ENCODE measurements at places on chromosomes 11 and 22. TPM values are rescaled to one million over a fixed set of nuclear protein-coding genes. Genes with fewer than 3 reads are reported as not detected.

- DNase-seq, result no peak
Observed at GRCh38 chr11:41050791-41051190, 408.7 kb downstream of the LRRC4C start.

The MS4A8 gene
- not detected for total RNA-seq

The SF1 gene
- 170 TPM for total RNA-seq

The P2RX6 gene
- 1.1 TPM for total RNA-seq

GRCh38 chr11:46335890-46336562 lies 11.2 kb upstream of the DGKZ start:
- peak; percentile 39 for DNase-seq

- DNase-seq, result no peak
Observed at GRCh38 chr22:42945736-42946135, 69.2 kb downstream of the PACSIN2 start.

- DNase-seq, result peak; percentile 76
Observed at GRCh38 chr11:115251126-115251525, 253.1 kb downstream of the CADM1 start.

DNA sequence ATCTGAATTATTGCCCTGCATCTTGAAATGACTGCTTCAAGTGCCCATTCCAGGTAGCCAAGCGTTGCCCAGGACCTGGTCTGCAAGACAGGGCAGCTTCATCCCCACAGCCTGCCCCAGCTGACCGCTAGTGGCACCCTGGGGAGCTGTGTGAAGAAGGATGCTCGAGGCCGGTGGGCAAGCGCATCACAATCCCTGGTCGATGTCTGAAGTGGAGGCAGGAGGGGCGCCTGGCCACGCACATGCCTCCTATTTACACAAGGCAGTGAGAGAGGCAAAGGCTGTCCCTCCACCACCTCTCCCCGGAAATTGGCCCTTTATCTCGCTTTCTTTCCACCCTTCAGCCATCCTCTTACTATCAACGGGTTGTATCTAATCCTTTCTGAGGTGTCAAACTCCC lies 28.1 kb upstream of the PHF21A start:
- DNase-seq, result no peak

The TRIM64C gene
- not detected for total RNA-seq

DNA sequence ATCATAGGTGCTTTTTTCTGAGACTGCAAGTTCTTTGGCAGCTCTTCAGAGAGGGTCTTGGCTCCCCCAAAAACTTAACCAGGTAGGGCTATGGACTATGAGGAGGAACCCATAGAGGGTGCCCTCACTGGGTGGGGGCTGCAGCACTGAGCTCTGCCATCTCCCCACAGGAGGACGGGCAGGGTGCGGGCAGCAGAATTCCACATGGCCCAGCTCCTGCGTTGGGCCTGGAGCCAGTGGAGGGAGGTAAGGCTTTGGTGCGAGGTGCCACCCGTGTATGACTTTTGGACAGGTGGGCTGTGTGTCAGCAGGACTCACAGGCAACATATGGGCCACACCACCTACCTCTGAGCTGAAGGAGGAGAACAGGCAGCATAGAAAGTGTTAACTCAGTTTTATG lies 58.4 kb downstream of the PISD start:
- peak; percentile 65 for DNase-seq

DNA sequence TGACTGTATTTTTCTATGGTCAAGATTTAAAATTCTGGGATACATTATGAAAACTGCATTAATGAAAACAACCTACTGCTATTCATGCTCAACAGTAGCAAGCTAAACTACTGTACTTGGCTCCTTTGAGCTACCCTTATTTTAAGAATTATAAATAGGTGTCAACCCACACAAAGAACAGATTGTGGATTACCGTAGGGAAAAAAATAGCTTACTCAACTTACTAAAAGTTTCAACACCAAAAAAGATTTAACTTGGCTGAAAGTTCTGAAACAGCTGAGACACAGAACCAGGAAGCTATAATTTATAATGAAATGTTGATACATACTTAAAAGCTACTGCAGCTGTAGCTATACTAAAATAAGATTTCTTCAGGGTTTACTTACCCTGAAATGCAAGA lies 10.1 kb downstream of the LIN7C start:
- no peak for DNase-seq

- no peak for DNase-seq
Observed at GRCh38 chr11:85772695-85773094, 38.2 kb downstream of the SYTL2 start.

DNA sequence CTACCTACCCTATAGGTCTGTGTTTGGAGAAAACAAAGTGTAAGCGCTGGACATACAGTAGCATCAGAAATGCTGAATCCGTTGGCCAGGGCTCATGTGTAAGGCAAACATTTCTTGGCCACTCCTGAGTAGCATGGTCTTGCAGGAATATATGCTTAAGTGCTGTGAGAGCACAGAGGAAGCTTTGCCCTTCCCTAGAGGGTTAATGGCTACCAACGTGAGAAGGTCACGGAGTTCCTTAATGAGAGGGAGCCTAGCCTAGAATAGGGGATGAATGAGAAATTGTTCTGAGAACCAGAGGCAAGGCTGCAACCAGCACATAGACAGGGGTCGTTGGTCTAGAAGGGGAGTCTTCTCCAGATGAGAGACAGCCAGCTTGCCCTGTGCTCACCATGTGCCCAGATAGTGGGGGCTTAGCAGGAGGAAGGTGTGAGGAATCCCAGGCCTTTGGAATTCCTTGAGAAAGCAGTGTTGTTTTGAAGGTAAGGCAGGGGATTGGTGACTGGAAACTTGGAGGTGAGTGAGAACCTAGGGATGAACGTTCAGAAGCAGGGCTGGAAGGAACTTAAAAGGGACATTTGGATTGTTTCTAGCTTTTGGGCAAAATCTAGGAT lies 29.5 kb downstream of the RCOR2 start:
- no peak for DNase-seq

The AIFM3 gene
- total RNA-seq, result 130 TPM

The SLC6A5 gene
- total RNA-seq, result not detected

DNA sequence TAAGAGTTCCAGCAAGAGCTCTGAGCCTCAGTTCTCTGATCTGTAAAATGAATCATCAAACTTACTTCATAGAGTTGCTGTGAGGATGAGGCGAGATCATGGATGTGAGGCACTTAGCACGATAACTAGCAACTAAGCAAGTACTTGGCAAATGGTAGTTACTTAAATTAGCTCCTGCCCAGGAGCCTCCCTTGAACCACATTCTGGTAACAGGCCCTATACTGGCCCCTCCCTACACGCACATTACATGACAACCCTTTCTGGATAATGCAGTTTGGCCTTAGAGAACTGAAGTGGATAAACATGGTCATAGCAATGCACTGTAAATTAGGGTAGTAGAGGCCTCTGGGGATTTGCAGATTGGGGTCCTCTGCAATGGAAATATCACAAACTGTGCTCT lies 187.4 kb upstream of the NARS2 start:
- DNase-seq, result no peak

DNA sequence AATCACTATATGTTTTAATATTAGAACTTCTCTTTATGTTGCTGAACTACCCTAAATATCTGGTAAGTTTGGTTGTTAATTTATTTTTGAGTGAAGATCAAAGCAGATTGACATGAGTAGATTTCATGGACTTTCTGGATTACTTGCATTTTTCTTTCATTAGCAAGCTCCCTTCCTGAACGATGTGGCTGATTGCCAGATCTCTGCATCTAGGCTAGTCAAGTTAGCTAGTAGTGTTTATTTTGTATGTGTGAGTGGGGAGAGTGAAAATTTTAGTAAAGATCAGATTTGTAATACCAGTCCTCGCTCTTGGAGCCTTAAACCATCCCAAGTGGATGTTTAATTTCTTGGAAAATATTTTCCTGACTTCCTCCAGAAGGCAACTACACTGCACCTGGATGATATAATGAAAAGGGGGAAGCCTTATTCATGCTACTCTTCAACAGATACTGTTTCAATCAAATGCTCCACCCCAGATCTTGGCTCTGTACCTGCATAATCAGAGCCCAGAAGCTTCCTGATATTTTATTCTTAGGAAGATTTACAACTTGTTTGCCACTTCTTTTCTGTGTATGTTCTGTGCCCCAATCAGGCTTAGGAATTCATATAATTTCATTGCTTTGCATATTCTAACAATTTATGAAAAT lies 143.2 kb upstream of the GRIA4 start:
- DNase-seq, result no peak

DNA sequence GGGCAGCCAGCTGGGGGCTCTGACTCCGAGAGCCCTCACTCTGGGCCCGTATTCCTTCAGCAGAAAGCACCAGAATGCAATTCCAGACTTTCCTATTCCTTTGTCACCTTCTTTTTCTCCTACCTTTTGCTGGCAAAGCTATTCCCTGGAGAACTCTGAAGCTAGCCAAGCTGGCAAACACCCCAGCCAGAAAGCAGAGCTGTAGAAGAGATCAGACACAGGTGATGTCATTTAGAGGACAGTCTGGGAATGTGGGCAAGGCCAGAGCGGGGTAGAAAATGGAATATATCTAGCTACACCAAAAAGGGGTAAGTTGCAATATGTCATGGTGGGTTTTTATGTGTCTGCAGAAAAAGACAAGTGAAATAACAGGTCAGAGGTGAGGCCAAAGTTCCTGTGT lies 205.1 kb downstream of the NXPE2 start:
- peak; percentile 76 for DNase-seq

GRCh38 chr22:47601666-47602065 lies 839.2 kb downstream of the TBC1D22A start:
- DNase-seq, result no peak

DNA sequence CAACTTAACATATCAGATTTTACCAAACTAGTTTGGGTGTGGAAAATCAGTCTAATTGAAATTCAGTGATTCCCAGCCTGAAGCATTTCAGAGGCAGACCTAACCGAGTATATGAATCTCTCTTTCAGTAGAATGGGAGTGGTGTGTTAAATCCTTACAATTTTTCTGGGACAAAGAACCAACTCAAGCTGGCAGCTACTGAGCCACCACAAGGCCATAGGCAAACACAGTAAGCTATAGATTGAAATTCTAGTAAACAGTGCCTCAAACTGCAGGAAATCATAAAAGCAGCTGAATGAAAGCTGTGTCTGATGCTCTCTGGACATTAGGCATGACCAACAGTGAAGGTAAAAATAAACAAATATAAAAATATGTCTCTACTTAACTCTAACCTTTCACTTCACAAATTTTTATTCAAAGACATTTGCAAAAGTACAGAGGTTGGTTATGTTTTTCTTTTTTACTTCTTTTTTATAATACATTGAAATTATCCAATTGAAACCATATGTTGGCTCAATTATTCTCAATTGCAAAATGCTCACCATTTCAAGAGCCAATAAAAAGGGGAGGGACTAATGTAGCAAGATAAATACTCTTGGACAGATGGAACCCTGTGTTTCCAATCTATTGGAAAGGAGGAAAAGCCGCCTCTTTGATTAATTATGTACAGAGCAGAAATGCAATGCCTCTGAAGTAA lies 35.8 kb upstream of the FIBIN start:
- no peak for DNase-seq

The HSPB2 gene
- total RNA-seq, result 30.6 TPM

GRCh38 chr11:93166862-93167261 lies 30.9 kb downstream of the SLC36A4 start:
- no peak for DNase-seq

GRCh38 chr11:123404676-123405075 lies 25.4 kb upstream of the GRAMD1B start:
- peak; percentile 34 for DNase-seq

DNA sequence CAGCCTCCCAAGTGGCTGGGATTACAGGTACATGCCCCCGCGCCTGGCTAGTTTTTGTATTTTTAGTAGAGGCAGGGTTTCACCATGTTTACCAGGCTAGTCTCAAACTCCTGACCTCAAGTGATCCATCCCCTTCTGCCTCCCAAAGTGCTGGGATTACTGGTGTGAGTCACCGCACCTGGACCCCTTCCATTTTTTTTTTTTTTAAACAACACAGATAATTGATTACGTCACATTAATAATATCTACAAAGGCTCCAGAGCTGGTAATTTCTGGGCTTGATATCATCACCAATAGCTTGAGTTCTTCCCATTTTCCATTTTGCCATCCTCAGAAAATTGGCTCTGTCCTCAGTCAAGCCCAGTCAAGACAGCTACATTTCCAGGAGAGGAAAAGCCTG lies 7.2 kb downstream of the TTLL1 start:
- no peak for DNase-seq

The PLEKHB1 gene
- 18.0 TPM for total RNA-seq

The MFRP gene
- 0.25 TPM for total RNA-seq

DNA sequence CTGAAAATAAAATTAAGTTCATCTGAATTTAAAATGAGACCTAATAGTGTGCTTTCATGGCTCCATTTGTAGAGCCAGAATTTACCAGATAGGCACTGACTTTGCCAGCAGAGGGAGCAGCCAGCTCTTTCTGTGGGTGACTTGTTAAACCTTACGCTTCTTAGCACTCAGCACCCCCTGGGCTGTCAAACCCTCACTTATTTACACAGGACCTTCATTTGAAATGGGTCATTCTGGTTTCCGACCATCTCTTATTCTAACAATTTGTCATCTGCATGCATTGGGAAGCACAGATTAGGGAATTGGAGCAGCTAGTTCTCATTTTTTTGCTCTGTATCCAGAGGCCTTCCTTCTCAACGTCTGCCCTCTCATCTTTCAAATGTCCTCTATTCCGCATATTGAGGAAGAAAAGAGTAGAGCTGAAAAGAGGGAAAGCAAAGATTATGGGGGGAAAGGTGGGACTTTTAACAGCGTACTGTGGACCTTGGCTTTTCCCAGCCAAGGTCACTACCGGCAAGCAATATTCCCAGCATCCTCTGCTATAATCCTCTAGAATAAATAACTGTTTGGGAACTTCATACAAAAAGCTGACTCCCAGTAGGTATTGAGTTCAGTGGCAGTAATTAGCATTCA lies 3.1 kb downstream of the ASRGL1 start:
- peak; percentile 91 for DNase-seq

The MUC15 gene
- total RNA-seq, result not detected

DNA sequence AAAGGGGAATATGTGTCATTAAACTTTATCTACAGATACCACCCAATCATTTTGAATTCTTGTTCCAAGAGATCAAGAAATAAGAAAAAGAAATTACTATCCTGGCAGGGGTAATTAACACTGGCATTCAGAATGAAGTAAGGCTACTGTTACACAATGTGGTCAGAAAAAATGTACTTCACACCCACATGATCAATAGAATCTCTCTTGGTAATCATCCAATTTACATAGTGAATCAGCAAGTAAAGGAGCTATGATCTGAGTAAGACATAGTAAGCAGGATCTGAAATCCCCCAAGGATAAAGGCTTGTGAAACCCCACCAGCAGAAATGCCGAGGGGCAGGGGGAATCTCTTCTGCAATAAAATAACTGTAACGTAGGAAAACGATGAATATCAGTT lies 466.5 kb downstream of the FAM181B start:
- DNase-seq, result no peak

GRCh38 chr11:109197656-109198055 lies 224.3 kb upstream of the C11orf87 start:
- no peak for DNase-seq

- peak; percentile 49 for DNase-seq
Observed at GRCh38 chr11:83836883-83837654, 550.9 kb upstream of the CCDC90B start.

- DNase-seq, result peak; percentile 89
Observed at GRCh38 chr22:50620593-50621355, 7.2 kb downstream of the ARSA start.

The C11orf52 gene
- 11.8 TPM for total RNA-seq

Measured in G401 (cell line).